ENCODE measurements at places on chromosomes 11 and 22. TPM values are rescaled to one million over a fixed set of nuclear protein-coding genes. Genes with fewer than 3 reads are reported as not detected.

GRCh38 chr11:70910835-70911234 is 341.5 kb downstream of the SHANK2 start:
- DNase-seq = no peak

DNA sequence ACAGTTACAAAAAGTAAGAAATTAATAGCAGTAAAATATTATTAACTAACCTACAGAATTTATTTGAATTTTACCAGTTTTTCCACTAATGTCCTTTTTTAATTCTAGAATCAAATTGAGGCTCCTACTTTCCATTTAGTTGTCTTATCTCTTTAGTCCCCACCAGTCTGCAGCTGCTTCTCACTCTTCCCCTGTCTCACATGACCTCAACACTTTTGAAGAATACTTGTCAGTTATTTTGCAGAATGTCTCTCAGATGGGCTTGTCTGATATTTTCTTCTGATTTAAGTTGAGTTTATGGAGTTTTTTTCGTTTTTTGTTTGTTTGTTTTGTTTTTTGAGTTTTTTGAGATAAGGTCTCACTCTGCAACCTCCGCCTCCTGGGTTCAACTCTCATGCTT is 74.3 kb upstream of the ADORA2A start:
- no peak for DNase-seq

- DNase-seq = peak; percentile 88
These were observed 161.0 kb upstream of the SORL1-AS1 start for GRCh38 chr11:121613724-121614123.

- DNase-seq = no peak
These were observed 13.1 kb upstream of the MS4A6A start for GRCh38 chr11:60195923-60196368.

The ACRV1 gene
- not detected for total RNA-seq
